AG08396 (cell line): ENCODE measurements at places on chromosomes 1 and 21.

DNA sequence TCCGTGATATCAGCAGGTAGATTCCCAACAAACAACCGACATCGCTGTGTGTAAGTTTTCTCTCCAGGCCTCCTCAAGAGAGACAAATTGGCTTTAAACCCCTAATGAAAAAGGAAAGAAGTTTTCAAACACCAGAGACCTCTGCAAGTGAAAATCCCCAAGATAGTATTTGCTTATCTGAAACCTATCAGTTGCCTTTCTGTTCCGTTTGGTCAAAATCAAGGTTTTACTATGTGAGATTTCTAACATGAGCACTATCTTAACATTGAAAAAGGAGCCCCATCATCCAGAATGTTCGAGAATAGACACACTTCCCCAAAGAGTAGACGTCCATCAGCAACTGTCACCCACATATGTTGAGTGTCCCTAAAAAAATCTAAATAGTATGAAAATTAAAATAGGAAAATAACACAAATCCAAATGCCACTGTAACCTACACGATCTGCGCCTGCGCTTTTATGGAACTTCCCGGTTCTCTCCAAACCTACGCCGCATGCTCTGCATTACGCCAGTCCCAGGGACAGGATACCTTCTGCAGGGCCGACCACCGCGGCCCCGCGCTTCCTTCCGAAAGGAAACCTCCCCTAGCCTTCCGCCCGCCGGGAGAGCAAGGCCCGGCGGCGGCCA, 1.4 kb downstream of the SFPQ start:
- no peak for DNase-seq

DNA sequence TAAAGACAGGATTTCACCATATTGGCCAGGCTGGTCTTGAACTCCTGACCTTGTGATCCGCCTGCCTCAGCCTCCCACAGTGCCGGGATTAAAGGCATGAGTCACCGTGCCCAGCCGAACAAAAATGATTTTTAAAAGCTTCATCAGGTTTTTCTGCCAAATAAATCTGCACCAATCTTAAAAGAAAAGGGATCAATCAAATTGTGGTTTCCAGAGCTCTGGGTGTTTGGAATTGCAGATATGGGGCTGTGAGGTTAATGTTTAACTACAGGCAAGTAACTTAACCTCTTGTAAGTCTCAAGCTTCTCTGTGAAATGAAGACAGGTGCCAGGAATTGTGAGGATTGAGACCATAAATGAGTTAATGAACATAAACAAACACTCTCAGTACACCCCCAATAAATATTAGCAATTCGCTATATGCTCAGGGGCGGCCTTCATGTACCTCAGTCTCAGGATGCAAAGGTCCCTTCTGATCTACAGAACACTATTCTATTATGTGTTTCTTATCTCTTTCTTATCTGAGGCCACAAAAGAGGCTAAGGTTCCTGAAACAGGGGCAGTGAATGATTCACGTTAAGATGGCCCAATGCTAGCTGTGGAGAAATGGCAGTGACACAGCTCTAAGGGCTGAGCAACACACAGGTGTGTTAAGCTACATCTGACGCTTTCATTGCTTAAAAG, 7.1 kb upstream of the GNPAT start:
- DNase-seq: no peak

DNA sequence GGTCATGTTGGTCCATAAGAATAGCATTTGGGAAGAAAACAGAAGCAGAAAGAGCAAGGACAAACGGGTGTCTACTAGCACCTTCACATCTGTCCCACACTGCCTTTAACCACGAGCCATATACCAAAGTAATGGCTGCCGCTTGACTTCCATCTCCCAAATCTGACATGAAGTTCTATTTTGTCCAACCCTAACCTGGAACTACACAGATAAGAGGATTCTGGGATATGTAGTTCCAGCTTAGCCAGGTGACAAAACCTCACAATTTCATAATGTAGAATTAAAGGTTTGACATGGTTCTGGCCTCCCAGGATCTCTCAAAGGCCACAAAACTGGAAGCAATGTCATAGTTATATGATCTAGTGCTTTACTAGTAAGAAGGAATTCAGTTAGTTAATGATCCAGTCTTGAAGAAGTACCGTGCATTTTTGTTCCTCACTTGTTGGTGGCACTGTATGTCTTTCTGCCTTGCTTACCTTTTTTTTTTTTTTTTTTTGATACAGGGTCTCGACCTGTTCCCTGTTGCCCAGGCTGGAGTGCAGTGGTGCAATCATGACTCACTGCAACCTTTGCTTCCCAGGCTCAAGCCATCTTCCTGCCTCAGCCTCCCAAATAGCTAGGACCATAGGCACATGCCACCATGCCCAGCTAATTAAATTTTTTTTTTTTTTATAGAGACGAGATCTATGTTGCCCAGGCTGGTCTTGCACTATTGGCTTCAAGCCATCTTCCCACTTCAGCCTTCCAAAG, 17.5 kb downstream of the PTGFRN start:
- DNase-seq: no peak

DNA sequence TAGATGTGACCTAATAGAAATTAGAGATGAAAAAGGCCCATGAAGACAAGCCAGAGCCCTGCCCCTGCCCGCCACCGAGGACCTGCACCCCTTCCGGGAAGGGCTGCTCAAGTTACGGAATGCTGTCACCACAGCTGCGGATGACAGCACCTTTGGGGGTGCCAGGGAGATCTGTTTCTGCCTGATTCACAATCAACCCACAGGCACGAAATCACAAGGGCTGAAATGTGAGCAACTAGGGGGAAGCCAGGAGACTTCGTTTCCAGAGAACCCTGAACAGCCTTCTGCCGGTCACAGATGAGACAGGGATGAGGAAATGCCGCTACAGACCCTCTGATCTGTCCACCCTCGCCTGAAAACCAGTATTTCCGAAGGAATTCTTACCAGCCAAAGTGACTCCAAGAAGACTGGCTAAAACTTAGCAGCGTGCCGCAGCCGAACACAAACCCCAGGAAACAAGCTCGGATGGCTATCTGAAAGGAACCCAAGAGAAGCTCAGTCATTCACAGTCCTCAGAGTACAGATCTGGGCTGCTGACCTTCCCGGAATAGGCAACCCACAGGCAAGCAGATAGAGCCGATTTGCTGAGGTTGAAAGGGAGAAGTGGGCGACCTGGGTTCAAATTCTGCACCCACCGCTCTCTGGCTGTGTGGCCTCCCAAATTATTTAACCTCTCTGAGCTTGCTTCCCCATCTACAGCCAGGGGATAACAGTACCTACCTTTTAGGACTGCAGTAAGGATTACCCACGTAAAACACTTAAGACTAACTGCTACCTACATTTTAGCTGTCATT, 1.1 kb downstream of the ICMT start:
- no peak for DNase-seq

DNA sequence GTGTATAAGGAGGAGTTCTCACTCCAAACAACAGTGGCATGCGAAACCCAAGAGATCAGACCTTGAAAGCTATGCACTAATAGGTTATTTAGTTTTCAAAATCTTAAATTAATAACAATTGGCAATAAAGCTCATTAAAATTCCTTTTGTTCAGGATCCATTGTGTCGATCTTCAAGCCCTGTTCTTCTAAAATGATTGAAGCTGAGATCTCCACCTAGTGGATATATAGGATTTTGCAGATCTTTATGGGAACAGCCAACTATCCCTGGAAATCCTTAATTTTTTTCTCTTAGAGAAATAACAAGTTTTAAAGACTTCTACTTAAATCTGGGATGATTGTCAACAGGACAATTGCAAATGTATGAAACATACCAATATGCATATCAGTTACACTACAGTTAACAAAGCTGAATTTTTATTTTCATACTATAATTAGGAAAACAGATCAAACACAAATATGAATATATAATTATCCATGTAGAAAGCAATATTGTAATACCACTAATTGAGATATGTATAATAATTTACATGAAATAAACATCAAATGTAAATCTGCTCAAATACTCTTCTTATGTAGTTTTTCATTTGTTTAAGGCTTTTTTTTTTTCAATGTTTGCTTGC, 43.3 kb downstream of the LRRC53 start:
- DNase-seq: peak; percentile 59

DNA sequence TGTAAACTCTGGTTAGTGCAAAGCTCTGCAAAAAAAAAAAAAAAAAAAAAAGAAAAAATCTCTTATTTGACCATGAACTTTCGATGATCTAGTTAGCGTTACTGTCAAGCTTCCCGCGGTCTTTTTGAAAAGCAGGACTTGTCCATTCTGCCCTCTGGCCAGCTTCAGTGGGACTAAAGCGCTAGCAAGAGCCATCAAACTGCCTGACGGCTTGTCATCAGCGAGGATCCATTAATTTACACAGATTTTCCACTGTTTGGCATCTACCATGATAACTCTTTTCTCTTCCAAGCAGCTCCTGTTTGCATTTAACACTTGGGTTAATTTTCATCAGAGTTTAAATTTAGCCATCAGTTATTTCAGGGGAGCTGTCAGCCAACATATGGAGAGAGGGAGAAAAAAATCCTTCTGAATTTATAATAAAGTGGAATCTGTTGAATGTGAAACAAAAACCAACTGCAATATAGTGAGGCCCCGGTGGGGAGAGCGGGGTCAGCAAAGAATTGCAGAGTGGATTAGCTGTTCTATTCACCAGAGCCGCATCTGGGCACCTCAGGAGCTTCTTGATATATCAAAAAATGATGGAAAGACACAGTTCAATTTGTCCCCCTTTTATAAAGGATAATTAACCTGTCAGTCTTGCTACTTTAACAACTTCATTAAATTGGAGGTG, 298.2 kb downstream of the SPATA17 start:
- DNase-seq: no peak

DNA sequence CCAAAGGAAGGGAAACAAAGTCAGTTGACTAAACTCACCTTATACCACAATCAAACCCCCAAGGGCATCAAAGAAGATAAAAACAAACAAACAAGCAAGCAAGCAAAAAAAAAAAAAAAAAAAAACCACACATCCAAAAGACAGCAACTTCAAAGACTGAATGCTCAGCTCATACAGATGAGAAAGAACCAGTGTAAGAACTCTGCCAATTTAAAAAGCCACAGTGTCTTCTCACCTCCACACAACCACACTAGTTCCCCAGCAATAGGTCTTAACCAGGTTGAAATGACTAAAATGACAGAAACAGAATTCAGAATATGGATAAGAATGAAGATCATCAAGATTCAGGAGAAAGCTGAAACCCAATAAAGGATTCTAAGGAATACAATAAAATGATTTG, 193.4 kb downstream of the FAF1 start:
- DNase-seq: no peak

DNA sequence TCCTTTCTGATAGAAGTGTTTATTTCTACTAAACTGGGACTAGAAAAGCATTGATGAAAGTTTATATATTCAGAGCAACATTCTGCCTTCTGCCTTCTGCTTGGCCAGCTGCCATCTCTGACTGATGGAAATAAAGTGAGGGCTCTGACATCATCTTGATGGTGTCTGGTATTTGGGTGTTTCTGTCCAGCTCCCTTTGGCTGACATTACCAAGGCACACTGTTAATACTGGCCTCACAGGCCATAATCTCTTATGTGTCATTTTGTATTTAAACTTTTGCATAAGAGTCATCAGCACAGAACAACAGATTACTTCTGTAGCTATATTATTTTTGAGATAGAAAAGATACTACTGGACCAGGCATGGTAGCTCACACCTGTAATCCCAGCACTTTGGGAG, 216.9 kb downstream of the RYR2 start:
- no peak for DNase-seq

GRCh38 chr1:191886977-191887376, 271.3 kb upstream of the RGS18 start:
- DNase-seq: no peak

DNA sequence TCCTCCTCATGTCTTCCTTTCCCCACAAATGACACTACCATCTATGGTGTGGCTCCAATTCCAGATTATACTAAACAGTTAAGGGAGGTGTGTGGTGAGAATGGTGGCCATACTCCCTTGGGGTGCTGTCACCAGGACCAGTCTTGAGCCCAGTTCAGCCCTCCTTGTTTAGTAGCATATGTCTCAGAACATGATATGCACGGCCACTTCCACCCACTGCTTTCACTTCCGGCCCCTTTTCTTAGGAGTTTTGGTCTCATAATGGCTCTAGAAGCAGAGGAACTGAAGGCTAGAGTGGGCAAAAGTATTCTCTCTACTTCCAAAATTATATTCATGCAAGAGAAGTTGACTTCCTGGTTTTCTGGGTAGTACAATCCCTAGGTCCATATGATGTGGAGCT, 45.3 kb upstream of the CACNA1E start:
- no peak for DNase-seq

GRCh38 chr21:45593162-45594022, 50.1 kb upstream of the PCBP3 start:
- DNase-seq: no peak

GRCh38 chr21:42429856-42430255, 26.2 kb downstream of the UBASH3A start:
- DNase-seq: no peak

DNA sequence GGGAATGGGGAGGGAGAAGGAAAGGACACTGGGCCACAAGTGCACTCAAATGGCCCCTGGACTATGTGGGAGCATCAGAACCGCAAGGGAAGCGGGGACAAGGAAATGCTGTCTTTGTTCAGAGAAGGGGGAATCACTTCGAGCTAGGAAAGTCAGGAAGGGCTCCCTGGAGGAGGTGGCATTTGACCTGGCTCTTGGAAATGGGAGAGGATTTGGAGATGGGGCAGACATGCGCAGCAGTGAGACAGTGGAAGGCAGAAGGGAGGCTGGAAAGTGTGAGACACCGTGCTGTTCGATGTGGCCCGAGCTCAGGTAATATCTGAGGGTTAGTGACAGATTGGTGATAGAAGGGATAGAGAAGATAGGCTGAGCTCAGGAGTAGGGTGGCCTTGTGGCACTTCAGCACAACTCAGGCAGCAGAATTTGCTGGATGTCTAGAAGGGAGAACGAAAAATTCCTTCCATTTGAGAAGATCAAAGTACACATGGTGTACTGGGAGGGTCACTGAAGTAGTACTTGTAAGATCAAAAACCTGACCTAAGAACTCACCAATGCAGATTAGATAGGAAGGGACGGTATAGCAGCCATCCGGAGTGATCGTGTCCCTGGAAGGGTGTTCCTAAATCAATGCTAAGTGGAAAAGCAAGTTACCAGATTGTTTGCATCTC, 25.4 kb downstream of the SLC1A7 start:
- DNase-seq: no peak

GRCh38 chr1:93925206-93925605, 16.0 kb upstream of the GCLM start:
- no peak for DNase-seq

GRCh38 chr1:33826311-33826710, 37.6 kb upstream of the HMGB4 start:
- no peak for DNase-seq

- peak; percentile 61 for DNase-seq
Observed at GRCh38 chr1:43835082-43836021, 98.2 kb upstream of the ARTN start.
